ENCODE measurements at places on chromosomes 1 and 21.

DNA sequence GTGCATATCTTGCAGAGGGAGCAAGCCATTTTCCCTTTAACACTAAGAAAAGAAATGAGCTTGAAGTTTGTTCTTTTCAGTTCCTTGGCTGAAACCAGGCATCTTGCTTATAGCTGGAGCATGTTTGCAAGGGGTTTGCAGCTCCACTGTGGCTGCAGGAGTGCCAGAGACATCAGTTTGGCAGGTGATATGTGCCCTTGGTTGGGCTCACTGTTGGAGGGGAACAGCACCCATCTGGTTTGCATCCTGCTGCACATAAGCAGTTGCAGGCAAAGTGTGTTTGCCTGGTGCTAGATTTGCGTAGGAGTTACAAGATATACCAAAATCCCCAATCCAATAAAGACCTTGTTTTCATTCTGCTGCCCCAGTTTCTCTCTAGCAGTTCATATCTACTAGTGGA lies 47.8 kb upstream of the IKBKE start:
- no peak for DNase-seq

DNA sequence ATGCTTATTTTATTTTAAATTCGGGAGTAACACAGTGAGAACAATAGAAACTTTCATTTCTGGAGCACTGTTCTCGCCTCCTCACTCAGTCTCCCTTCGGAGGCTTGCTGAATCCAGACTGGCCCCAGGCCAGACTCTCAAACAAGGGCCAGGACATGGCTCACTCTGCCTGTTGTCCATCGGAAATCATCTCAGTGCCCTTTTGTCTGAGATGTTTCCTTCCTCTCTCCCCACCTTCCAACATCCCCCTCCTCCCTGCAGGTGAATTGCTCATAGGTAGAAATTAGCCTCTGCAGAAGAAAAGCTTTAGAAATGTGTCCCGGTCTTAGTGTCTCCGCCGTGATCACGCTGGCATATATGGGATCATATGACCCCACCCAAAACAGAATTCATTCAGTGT lies 55.2 kb downstream of the ERG start:
- no peak for DNase-seq

GRCh38 chr1:33392206-33392605 lies 38.7 kb downstream of the PHC2 start:
- no peak for DNase-seq

- no peak for DNase-seq
These were observed 85.4 kb downstream of the PIGK start for GRCh38 chr1:77133731-77134358.

DNA sequence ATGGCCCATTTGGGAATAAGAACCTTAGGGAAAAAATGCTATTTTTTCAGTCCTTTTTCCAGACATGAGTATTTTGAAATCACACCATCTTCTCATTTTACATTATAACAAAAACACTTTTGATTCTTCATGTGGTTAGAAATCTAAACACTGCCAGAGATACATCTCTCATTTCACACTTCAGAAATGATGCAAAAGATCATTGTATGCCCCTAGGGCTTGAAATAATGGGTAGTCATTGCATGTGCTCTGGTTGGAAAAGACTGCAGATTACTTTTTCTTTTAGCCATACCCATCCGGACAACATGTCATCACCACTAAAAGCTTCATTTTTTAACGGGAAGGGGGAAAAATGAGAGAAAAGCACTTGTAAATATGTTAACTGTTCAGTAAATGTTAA lies 1152.2 kb upstream of the ADGRL4 start:
- DNase-seq: no peak

GRCh38 chr1:8455700-8456307 lies 137.9 kb downstream of the SLC45A1 start:
- DNase-seq: no peak

DNA sequence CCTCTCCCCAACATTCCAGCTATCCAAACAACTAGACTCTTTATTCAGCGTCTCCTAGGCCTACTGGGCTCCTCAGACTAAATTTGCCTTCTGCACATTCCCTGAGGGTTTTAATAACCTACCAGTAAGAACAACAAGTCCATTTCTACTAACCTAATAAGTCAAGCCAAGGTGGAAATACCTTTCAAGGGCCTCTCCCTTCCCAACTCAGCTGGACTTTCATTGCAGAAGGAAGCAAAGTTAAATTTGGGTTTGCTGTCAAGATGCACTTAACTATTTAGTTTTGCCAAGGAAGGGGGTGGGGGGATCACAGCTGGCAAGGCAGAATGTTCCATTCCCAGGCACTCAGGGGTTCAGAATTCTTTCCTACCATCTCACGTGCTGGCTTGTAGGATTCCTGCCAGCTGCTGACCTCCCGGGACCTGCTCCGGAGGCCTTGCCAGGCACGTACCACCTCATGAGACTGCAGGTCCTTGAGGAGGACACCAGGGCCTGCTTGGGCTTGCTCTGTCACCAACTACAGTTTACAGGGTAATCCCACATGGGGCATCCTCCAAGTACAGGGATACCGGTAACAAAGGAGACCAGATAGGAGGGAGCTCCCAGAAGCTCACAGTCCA lies 29.8 kb downstream of the SLC30A1 start:
- no peak for DNase-seq

DNA sequence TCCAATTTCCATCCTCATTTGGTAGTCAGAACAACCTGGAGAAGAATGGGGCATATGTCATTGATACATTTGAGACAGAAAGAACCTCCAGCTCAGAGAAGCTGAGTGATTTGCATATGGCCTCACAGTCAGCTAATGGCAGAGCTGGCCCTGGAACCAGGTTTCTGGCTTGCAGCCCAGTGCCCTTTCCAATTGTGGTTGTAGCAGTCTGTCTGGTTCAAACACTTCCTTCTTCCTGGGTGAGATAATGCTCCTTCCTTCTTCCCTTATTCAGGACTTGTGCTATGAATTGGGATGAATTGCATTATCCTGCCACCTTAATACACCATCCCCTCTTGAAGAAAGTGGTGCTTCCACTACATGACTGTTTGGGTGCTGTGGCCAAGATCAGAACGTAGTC lies 24.2 kb downstream of the SLC5A9 start:
- DNase-seq: no peak

DNA sequence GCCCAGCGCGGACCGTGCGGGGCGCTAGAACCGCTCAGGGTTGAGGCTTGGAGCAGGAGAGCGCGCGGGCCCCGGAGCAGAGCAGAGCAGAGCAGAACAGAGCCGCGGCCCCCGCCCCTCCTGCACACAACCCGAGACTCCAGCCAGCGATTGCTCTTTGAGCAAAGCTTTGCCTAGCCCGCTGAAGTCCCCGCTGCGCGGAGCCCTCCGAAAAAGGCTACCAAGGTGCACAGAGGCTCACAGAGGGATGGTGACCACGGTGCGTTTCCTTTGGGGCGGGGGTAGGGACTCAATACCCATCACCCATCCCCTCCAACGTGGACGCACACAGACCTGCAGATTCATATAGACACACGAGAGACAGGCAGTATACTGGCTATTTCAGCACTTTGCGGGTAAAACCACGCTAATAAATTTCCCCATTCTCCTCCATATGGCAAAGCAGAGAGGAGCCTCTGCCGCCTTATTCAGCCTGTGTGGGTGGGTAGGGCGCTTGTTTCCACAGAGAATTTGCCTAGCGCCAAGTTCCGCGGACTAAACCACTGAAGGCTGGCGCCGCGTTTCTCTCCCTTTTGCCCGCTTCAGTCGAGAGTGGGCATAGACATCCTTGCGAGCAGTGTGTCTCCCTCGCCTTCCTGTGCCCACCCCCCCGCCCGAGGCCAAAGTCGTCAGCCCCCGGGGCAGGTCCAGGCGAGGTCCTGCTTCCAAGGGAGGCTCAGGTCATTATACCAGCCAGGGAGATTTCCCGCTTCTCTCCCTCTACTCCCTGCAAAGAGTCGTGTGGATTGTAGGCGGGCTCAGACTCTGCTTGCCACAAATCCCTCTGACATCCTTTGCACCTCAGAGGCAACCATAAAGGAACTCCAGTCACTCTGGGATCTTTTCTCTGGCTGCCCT lies 8.5 kb downstream of the HLX start:
- no peak for DNase-seq

- DNase-seq: no peak
These were observed 163.2 kb downstream of the CAMTA1 start for GRCh38 chr1:6948416-6948815.

GRCh38 chr21:38743772-38744529 lies 61.8 kb upstream of the ETS2 start:
- no peak for DNase-seq
